Activated naive CD8-positive, alpha-beta T cell treated with anti-CD3 and anti-CD28 coated beads for 36 hours (primary cell): ENCODE measurements at places on chromosomes 2 and 18. TPM values are rescaled to one million over a fixed set of nuclear protein-coding genes. Genes with fewer than 3 reads are reported as not detected.

SDC1 gene
- total RNA-seq = not detected

GKN2 gene
- not detected for total RNA-seq

STARD6 gene
- not detected for total RNA-seq

CPLX4 gene
- total RNA-seq = not detected

CABYR gene
- 1.6 TPM for total RNA-seq

FSHR gene
- not detected for total RNA-seq

CDH2 gene
- 0.37 TPM for total RNA-seq

HAAO gene
- 0.33 TPM for total RNA-seq

C1QL2 gene
- not detected for total RNA-seq

ZC3H8 gene
- total RNA-seq = 26.8 TPM

LDLRAD4 gene
- 27.5 TPM for total RNA-seq

LINC00305 gene
- not detected for total RNA-seq
